ENCODE measurements at places on chromosomes 4 and X.

DNA sequence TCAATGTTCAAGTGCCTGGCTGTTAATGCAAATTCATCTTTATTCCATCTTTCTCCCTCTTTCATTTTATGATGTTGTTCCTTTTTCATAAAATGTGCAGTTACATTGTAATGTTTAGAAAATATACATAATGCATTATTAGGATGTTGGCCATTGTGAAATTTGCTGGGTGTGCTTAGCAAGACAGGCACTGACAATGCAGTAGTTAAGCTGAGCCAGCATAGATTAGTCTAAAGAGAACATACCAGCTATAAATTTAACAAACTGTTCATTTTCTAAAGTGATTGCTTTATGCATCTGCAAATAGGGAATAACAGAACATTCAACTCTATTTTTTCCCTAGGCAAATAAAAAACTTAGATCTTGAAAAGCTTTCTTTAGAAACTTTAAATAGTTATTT, 436.0 kb downstream of the IL1RAPL1 start:
- DNase-seq, result no peak

DNA sequence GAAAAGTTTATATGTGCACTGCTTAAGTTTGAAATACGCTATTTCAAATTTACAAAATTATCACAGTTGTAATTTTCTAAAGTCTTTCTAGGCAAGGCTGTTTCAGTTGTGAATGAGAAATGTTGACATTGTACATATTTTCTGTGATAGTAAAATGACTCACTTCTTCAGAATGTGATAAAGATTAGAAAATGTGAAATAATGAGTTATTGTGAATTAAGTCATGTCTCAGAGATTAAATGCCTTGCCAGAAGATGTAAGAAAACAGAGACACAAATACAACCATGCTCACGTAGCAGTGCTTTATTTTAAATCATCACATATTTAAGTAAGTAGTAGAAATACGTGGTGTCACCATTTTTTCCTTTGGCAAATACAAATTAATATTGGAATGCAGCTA, 768 bp downstream of the CLCN4 start:
- peak; percentile 14 for DNase-seq

- no peak for DNase-seq
These were observed 12.0 kb upstream of the LRAT start for GRCh38 chr4:154731756-154732155.

DNA sequence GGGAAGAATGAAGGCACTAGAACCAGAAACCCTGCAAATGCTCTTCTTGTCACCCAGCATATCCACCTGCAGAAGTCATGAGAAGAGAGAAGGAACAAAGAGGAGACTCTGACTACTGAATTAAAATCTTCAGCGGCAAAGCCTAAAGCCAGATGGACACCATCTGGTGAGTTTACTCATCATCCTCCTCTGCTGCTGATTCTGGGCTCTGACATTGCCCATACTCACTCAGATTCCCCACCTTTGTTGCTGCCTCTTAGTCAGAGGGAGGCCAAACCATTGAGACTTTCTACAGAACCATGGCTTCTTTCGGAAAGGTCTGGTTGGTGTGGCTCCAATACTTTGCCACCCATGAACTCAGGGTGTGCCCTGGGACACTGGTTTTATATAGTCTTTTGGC, 181.7 kb downstream of the AR start:
- peak; percentile 42 for DNase-seq

- no peak for DNase-seq
These were observed 203.2 kb upstream of the F9 start for GRCh38 chrX:139327355-139327754.

GRCh38 chr4:140637836-140638235, 69.1 kb upstream of the UCP1 start:
- peak; percentile 10 for DNase-seq

- no peak for DNase-seq
These were observed 20.6 kb downstream of the SCD5 start for GRCh38 chr4:82777857-82778525.

DNA sequence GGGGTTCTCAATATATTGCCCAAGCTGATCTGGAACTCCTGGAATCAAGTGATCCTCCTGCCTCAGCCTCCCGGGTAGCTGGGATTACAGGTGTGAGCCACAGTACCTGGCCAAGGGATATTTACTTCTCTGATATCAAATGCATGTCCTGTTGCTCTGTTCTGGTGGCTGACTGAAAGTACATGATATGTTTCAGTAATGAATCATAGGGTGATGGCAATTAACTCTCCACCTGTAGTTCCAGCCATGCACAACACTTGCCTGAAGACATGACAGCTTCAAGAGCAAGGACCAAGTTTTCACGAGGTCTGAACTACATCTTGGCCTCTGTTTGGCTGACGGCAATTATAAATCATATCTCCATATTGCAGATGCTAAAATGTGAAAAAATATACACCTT, 9.1 kb downstream of the ZCCHC4 start:
- DNase-seq, result no peak

GRCh38 chr4:30744957-30745640, 24.9 kb downstream of the PCDH7 start:
- no peak for DNase-seq

DNA sequence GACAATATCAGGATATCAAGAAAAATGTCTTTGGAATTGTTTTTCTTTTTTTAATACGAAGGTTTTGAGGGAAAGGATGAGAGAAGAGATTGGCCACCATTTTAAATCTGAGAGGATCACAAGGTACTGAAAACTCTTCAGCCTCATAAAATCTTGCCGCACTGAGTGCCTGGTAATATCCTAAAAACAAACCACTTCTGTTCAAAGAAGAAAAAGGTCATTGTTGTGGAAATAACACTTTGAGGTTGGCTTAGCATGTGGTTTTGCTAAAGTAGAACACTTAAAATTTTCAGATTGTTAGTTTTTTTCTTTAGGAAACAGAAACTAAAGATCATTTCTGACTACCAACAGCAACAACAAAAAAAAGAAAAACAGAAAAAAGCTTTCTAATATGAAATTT, 1.0 kb upstream of the CLDN22 start:
- no peak for DNase-seq

- DNase-seq, result no peak
These were observed 147.2 kb downstream of the OPHN1 start for GRCh38 chrX:68286076-68286475.

DNA sequence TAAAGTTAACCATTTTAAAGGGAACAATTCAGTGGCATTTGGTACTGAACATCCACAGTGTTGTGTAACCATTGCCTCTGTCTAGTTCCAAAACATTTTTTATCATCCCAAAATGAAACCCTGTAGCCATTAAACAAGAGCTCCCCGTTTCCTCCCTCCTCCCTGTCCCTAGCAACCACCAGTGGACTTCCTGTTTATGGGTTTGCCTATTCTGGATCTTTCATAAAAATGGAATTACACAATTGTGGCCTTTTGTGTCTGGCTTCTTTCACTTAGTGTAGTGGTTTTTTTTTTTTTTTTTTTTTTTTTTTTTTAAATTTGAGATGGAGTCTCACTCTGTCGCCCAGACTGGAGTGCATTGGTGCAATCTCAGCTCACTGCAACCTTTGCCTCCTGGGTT, 11.6 kb downstream of the RBMX2 start:
- peak; percentile 38 for DNase-seq

DNA sequence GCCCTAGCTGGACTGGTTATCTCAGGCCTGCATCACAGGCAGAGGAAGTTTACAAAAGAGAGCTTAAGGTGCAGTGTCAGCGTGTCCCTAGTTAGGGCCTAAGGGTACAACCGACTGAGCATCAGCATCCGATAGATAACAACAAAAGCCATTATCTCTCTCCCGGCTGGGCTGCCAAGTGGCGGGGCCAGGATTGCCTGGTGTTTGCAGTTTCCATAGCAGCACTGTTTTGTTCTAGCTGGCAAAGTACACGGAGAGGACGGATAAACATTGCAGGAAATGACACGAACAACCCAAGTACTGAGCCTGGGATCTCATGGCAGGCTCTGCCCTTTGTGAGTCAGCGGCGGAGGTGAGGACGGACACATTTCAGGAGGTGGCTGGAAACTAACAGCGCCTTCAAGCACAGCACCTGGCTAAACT, 104.7 kb upstream of the NOCT start:
- peak; percentile 76 for DNase-seq

DNA sequence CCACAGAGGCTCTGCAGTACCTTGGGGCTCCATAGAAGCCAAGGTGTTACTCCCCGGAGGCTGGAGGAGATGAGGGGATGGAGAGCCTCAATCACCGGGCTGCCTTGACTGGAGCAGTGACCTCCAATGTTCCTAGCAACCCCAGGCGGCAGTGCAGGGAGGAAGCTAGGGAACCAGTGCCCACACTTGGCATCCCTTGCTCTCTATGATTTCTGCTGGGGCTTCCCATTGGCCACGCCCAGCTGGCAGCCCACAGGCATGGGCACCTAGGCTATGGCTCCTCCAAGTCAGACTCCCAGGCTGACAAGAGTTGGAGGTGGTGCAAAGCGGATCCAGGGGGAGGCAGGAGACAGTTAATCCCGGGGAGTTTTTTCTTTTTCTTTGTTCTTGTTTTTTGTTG, 229.7 kb downstream of the EVC2 start:
- DNase-seq, result no peak

- DNase-seq, result no peak
These were observed 252.4 kb upstream of the RPS6KA3 start for GRCh38 chrX:20519146-20519545.

DNA sequence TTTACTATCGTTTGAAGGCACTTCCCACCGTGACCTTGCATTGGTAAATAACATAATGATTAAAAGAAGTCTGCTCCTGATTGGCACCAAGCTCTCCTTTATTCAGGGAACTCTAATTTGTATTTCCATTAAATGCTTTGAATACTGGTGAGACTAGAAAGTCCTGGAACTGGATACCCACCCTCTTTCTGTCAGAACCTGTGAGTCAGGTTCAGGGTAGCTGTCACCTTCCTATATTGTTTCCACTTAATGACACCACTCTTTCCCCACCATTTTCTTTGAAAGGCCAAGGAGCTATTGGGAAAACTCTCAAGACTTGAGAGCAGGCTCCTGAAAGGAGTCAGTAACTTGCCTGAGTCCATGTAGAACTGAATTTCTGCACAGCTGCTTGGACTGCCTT, 55.9 kb upstream of the RASSF6 start:
- DNase-seq, result no peak

- peak; percentile 54 for DNase-seq
These were observed 26.1 kb downstream of the RBM46 start for GRCh38 chr4:154807042-154807630.

DNA sequence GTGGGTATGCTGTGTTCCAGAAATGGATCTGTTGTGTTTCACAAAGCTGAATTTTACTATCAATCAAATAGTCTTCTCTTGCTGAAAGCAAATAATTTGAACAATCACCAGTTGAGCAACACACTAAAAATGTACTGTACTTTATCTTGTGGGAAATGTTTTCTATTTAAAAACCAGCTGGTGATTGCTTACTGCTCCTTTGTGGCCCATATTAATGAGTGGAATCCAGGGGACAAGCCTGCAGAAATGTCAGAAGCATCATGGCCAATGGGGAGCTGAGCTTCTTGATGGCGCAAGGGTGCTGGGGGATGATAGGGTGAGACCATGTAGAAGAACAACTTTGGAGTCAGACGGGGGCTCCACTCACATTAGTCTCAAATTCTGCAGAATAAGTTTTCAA, 346.2 kb downstream of the ARHGAP10 start:
- peak; percentile 48 for DNase-seq

DNA sequence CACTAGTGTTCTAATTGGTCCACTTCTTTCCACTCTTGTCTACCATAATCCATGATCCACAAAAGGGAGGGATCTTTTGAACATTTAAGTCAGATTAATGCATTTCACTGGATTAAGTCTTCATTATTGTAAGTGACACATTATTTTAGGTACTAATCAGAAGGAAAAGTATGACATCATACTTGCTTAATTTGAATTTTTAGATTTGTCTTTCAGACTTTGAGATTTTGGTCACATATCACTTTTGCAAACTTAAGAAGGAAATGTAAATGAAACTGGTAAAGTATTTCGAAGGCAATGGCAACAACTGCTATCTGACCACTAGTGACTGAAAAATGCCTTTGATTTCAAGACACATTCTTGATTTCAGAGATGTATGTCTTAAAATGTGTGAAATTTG, 5.2 kb downstream of the MMRN1 start:
- DNase-seq, result no peak

GRCh38 chr4:113943863-113944262, 35.6 kb downstream of the ARSJ start:
- DNase-seq, result peak; percentile 65

DNA sequence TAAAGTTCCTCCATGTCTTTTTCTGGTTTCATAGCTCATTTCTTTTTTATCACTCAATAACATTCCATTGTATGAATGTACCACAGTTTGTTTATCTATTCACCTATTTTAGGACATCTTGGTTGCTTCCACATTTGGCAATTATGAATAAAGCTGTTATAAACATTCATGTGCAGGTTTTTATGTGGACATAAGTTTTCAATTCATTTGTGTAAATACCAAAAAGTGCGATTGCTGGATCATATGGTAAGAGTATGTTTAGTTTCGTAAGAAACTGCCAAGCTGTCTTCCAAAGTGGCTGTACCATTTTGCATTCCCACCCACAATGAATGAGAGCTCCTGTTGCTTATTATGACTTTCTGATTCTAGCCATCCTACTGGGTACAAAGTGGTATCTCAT, 36.3 kb upstream of the ZFX start:
- peak; percentile 66 for DNase-seq

- DNase-seq, result no peak
These were observed 787.9 kb upstream of the GALNTL6 start for GRCh38 chr4:171025343-171025742.

DNA sequence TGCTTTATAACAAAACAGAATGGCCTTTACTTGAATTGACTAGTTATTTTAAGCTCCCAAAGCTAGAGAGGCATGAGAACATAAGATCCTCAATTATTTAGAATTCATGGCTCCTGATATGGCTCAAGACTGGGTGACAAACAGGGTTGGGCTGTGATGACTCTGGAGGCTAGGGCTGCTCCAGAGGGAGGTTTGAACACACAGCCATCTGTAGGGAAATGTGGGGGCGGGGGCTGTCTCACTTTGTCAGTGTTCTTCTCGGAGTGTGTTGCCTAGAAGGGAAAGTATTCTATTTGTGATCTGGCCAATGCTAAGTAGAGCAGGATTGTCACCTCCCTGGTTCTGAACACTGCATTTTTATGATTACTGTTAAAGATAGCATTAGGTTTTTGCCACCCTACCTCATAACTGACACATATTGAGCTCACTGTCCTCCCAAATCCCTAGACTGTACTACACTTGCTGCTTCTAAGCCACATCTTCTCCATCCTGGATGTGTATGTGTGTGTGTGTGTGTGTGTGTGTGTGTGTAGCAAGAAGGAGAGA, 45.9 kb downstream of the VSIG4 start:
- DNase-seq, result no peak

GRCh38 chrX:1601051-1601767, 9.8 kb downstream of the AKAP17A start:
- DNase-seq, result no peak

DNA sequence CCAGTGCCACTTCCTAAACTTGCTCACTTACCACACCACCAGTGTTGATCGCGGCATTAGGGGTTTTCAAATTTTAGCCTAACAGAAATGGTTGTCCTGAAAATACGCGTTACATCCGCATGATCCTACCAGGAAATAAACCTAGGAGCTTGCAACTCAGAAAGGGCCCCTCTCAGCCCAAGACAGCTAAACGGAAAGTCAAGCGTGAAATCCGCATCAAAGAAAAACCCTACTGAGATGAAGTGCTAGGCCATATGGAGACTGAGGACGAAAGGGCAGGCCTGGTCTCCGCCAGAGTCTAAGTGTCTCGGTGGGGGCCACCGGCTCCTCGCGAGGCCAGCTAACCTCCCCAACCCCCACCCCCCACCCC, 626 bp downstream of the YTHDC1 start:
- DNase-seq, result peak; percentile 43

- DNase-seq, result no peak
These were observed 5.9 kb upstream of the XPNPEP2 start for GRCh38 chrX:129732857-129733256.

GRCh38 chr4:752196-752861, 46.7 kb downstream of the PCGF3 start:
- no peak for DNase-seq
